NCI-H187 (cell line): ENCODE measurements at places on chromosomes 12 and 14.

- no peak for DNase-seq
These were observed 571 bp downstream of the ZNF891 start for GRCh38 chr12:133129368-133130037.

DNA sequence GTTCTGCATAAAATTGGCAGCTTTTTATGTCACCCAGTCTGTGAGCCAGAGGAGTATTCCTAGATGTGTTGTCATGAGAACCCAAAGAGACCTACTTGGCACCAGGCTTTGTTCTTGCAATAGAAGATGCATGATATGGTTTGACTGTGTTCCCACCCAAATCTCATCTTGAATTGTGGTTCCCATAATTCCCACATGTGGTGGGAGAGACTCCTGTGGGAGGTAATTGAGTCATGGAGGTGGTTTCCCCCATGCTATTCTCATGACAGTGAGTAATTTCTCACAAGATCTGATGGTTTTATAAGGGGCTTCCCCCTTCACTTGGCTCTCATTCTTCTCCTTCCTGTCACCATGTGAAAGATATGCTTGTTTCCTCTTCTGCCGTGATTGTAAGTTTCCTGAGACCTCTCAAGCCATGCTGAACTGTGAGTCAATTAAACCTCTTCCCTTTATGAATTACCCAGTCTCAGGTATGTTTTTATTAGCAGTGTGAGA lies 572.0 kb upstream of the ATP2B1 start:
- no peak for DNase-seq

DNA sequence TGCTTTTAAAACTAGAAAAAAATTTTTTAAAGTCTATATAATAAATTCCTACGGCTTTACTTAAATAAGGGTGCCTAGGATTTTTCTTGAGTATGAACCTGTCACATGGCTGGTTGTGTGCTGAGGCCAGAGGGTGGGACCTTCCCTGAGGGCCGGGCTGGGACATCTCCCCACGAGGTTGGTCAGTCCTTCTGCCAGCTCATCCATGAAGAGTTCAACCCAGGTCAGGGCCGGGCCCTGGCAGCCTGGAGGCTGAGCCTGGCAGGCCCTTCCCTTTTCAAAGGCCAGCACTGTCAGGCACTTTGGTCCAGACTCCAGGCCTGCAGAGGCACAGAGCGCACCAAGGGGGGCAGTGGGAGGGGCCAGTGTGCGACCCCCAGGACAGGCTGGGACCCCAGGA lies 31.7 kb downstream of the TNFAIP2 start:
- no peak for DNase-seq

DNA sequence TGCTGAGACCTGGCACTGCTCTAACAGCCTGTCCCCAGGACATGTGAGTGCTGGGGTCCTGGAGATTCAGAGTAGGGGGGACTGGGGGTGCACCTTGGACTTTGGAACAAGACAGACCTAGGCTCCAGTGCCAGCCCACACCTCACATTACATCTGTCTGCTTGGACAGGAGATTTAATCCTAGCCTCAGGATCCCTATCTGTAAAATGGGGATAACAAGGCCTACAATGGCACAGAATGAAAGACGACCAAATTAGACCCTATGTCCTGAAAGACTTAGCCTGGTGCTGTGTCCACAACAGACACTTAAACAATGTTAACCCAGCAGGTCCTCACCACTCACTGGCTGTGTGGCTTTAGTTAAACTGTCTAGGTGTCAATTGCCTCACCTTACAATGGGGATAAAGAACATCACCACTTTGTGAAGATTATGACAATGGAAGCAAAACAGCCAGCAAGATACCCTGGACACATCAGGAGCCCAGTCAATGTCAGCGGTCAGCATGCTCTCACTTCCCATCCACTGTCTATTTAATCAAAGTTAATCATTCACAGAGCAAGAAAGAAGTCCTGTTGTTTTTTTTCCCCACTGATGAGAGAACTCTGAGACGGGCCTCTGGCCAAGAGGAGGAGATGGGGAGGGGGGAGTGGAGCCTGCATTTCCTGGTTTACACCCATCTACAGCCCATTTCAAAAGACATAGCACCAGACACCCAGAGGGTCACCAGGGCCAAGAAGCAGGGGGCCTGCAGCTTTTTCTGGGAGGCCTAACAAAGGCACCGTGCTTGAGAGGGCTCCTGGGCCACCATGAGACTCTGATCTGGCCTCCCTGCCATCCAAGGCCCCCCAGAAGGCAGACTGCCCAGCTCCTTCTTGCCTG lies 40.6 kb downstream of the ACTN1 start:
- no peak for DNase-seq

GRCh38 chr14:104865081-104865630 lies at the start of gene CEP170B:
Gene CEP170B, plus strand, starts transcription at chr14:104865268. Its CDS starts 3,183 bp downstream, at chr14:104868451.
- no peak for DNase-seq

- DNase-seq: no peak
These were observed 355.5 kb downstream of the DIO2 start for GRCh38 chr14:79855789-79856188.

GRCh38 chr12:75711271-75711670 lies 199.9 kb upstream of the KRR1 start:
- DNase-seq: no peak

- no peak for DNase-seq
These were observed 40.8 kb downstream of the SPATA7 start for GRCh38 chr14:88426271-88426670.

- no peak for DNase-seq
These were observed 9.6 kb downstream of the CLEC1A start for GRCh38 chr12:10088955-10089900.

DNA sequence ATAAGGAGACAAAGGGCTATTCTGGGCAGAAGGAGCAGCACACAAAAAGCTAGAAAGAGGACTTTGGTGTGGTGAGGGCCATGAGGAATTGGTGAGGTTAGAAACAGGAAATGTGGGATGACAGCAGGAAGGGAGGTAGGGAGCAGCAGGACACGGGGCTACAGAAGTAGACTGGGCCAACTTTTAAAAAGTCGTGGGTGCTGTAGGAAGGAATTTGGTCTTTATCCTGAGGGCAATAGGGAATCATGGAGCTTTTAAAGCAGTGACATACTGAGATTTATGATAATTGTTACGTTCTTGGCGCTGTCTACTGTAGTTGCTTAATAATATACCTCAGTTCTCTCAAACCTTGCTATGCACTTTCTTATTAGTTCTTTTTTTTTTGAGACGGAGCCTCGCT lies 8.2 kb upstream of the CHURC1 start:
- DNase-seq: no peak

DNA sequence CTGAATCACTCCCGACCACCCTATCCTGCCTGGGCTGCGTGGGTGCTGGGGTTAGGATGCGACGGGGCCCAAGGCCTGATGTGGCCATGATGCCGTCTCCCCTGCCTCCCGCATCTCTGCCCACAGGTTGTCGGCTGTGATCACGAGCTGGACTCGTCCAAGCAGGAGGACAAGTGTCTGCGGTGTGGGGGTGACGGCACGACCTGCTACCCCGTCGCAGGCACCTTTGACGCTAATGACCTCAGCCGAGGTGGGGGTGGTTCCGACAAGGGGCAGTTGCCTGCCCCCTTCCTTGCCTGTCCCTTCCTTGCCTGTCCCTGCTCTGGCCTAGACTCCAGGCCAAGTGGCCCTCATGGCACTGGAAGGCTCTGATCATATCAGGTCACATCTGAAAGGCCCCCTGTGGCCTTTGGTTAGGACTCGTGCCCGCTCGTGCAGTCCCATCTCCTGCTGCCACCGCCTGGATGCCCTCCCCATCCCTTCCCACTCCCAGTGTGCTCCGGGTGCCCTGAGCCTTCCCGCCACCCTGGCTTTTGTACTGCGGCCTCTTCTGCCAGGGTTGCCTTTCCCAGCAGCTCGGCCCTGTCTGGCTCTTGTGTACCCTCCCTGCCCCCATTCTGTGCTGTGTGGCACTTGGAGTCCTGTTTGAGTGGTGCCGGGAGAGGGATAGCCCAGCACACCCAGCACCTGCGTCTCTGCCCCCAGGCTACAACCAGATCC lies 13.6 kb downstream of the PAPLN start:
- no peak for DNase-seq

DNA sequence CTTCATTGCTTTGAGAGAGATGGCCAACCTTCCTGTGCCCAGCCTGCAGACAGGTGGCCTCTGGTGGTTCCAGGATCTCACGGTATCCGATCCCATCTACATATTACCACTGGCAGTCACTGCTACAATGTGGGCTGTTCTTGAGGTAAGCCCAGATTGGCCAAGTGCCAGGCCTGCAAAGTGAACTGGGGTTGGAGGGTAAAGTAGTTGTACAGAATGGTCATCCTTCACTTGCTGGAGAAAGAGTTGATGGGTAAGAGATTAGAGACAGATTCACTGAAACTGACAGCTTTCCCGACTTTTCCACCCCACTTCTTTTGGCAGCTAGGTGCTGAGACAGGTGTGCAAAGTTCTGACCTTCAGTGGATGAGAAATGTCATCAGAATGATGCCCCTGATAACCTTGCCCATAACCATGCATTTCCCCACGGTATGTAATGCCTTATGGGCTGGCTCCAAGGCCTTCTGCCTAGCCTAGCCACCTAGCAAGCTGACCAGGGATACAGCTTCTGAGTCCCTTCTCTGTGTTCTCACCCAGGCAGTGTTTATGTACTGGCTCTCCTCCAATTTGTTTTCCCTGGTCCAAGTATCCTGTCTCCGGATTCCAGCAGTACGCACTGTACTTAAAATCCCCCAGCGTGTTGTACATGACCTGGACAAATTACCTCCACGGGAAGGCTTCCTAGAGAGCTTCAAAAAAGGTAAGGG lies 4.1 kb downstream of the OXA1L start:
- DNase-seq: no peak

DNA sequence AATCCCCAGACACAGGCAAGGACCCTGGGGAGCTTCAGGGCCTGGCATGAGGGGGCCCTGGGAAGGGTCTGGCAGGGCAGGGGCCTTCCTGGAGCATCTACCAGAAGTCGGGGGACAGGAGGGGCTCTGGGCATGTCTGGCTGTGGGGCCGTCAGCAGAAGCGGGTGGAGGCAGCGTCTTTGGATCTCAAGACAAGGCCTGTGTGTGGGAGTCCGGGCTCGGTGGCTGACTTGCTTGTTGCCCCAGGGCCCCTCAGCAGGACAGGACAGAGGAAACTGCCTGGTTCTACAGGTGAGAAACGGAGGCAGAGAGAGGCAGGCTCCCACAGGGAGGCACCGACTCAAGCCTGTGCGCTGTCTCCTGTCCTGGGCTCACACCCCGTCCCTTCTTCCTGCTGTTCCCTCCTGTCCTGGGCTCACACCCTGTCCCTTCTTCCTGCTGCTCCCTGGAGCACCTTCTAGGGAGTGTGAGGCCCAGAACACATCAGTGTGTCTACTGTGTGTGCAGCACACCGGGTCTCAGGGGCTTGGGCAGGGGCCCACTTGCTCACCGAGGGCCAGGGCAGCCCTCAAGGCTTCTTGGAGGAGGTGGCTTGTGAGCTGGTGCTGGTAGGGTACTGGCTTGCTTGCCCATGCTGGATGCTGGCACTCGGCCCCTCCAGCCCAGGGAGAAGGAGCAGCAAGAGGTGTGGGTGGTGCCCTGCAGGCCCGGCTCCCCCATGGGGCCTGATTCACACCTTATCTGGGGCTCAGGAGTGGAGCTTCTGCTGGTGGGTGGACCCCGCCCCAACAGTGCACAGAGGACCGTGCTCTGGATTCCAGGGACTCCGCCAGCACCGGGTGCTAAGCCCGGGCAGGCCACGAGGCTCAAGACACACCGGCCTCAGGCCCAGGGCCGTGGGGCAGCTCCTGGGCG lies 14.9 kb downstream of the ASPG start:
- no peak for DNase-seq

- no peak for DNase-seq
These were observed 11.4 kb upstream of the METAP2 start for GRCh38 chr12:95462551-95462950.

- no peak for DNase-seq
These were observed 4.2 kb downstream of the IFFO1 start for GRCh38 chr12:6551496-6552139.

GRCh38 chr12:48767521-48767920 lies 21.4 kb downstream of the ADCY6 start:
- no peak for DNase-seq

DNA sequence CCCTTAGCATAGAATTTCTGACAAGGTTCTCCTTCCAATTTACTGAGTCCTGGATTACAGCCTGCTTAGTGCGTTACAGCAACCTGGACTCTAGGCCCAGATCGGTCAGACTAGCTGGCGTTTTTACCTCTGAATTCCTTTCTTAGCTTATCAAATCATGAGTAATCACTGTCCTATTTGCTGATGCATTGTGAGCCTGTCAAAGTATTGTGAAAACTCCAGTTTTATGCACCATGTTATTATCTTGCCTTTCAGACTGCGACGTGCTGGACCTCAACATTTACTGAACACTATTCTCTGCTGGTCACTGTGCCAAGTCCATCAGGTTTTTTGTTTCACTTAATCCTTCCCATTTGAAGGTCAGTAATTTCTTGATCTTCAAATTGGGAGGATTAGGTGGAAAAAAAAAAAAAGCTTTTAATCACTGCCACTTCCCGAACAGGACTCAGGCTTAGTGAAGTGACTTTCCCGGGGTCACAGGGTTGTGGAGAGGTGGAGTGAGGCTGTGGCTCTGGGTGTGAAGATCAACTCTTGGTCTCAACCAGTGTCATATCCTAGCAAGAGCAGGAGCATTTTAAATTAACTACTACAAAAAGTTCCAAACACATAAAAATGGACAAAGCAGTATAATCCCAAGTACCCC lies 31.2 kb downstream of the FBXO21 start:
- DNase-seq: no peak

DNA sequence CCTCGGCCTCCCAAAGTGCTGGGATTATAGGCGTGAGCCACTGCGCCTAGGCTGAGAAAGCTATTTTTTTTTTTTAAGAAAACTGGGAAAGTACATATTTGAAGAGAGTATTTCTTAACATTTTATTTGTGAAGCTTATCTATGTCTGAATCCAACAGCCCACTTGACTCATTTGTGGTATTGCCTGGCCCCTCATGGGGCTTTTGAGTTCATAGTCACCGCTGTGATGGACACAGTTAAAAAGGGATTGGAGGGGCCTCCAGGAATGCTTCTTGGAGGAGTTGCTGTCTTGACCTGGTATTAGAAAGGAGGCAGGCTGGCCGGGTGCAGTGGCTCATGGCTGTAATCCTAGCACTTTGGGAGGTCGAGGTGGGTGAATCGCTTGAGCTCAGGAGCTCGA lies 26.5 kb downstream of the BCL7A start:
- DNase-seq: no peak

DNA sequence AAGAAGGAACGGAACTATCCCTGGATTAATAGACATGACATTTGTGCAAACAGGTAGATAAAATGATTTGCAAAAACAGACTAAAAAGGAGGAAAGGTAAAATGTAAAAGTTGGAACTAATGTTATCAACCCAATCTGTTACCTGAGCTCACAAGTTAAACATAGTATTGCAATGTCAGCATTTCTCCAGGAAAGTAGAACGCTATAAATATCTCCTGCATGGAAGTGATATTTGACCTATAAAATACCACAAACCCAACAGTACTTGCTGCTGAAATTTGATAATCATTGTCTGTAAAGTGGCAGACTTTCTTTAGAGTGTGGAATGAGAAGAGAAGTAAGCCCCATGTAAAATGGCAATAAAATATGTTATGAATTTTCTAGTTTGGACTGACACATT lies 1435.7 kb downstream of the LRFN5 start:
- DNase-seq: no peak
